ENCODE measurements at places on chromosomes 2 and 18.

DNA sequence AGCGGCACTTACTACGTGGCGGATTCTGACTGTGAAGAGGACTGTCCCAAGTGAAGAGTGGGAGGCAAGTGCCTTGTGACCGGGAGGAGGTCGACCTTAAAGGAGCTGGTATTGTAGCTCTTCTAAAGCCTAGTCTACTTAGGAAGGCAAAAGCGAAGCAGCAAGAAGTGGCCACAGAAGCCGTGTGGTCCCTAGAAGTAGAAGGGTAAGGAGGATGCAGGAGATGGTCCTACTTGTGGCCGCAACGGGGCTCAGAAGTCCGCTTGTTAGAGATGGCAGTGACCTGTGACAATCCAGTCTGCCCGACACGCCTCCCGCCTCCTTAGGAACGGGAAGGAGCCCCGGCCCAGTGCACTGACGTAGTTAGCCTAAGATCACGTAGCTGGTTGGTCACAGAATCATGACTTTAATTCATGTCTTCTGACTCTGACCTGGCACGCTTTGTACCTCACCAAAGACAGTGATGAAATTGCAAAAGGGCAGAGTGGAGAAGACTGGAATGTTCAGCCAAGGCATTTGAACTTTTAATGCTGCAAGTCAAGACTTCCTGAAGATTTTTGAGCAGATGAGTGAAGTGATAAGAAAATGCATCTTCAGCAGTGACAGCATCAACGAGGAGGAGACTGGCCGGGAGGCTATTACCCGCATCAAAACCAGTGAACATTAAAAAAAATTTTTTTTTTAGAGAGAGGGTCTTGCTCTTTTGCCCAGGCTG is 749 bp upstream of the EIF2AK3 start:
- DNase-seq, result peak; percentile 85

- no peak for DNase-seq
Observed at GRCh38 chr2:166017208-166017607, 63.6 kb upstream of the TTC21B start.

DNA sequence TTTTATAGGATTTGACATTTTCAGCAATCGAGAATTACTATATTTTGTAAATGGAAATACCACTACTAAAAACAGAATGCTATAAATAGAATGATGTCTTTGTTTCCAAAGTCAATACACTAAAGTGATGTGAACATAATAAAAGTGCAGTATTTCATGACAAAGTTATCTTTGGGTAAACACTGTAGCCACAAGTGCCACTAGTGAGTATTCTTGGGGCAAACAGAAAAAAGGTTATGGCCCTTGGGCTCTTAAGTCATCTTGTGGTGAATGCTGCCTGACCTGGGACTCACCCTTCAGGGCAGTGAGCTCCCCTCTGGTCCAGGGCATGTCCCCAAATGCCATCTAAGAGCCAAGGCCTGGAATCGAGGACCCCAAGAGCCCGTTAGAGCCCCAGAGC is 99.2 kb upstream of the KYNU start:
- no peak for DNase-seq

DNA sequence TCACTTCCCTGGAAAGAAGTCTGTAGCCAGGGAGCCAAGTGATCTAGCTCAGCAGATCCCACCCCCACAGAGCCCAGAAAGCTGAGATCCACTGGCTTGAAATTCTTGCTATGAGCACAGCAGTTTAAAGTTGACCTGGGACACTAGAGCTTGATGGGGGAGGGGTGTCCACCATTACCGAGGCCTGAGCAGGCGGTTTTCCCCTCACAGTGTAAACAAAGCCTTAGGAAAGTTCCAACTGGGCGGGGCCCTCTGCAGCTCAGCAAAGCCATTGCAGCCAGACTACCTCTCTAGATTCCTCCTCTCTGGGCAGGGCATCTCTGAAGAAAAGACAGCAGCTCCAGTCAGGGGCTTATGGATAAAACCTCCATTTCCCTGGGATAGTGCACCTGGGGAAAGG is 887.2 kb upstream of the LRATD1 start:
- no peak for DNase-seq

DNA sequence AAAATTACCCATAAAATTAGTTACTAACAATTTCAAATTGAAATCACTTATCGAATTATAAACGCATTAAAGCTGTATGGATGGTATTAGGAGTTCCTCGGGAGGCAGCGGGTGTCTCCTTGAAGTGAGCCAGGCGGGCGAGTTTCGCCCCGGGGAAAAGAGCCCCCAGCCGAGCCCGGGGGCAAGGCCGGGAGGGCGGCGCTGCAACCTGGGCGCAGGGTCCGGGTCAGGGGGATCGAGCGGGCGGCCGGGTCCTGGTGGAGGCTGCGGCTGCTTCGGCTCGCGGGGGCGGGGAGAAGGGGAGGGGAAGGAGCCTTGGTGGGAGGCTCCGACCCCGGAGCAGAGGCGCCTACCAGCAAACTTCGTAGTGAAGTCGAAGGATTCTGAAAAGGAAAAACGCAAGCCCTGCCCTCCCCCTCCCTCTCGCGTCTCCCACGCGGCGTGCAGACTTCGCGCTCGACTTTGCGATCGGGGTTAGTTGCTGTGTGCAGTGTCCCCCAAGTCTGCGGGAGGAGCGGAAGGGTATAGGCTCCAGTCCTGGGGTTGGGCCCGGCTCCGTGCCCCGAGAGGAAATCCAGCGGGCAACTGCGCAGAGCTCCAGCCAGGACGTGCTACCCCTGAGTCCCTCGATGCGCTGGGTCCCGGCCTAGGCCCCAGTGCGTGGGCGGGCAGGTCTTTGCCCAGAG is 140.8 kb downstream of the MEIS1 start:
- DNase-seq, result no peak
